ENCODE measurements at places on chromosomes 4 and X.

DNA sequence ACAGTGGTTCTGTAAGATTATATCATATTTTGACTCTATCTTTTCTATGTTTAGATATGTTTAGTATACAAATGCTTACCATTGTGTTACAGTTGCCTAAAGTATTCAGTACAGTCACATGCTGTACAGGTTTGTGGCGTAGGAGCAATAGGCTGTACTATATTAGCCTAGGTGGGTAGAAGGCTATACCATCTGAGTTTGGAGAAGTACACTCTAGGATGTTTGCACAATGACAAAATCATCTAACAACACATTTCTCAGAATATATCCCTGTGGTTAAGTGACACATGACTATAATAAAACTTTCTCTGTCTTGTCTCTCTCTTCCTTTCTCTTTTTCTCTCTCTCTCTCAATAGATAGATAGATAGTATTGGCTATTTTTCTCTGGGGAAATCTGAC, 1053.1 kb downstream of the STIM2 start:
- no peak for DNase-seq

DNA sequence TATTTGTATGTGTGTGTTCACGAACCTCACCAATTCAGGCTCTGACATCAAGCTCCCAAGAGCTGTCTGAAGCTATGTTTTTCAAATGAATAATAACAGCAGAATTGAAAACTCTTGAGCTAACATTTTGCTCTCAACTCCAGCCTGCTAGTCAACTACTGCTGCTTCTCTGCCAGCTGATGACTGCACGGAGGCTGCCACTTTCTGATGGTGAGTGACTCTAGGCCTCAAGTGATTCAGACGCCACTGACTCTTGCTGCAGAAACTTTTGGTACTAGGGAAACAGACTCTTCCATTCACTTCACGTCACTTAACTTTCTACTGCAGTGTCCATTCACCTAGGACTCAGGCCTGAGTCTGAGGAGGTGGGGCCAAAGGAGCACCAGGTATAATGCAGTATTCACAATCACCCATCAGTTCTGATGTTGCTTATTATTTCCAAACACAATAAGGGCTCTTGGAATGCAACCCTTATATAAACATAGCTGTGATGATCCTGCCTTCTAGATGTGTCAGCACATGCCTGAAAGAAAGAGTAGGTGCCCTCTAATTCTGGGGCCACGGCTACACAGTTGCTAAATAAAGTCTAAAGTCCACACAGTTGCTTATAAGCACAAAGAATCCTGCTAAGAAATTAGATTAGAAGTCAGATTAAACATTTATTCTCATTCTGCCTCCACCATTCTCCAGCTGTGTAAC, 16.0 kb downstream of the PRDM8 start:
- no peak for DNase-seq

- DNase-seq: no peak
Observed at GRCh38 chr4:177125656-177126055, 184.0 kb upstream of the NEIL3 start.

- no peak for DNase-seq
Observed at GRCh38 chrX:77793946-77794345, 7.9 kb upstream of the ATRX start.

GRCh38 chrX:19863857-19864223, 23.6 kb downstream of the SH3KBP1 start:
- no peak for DNase-seq

DNA sequence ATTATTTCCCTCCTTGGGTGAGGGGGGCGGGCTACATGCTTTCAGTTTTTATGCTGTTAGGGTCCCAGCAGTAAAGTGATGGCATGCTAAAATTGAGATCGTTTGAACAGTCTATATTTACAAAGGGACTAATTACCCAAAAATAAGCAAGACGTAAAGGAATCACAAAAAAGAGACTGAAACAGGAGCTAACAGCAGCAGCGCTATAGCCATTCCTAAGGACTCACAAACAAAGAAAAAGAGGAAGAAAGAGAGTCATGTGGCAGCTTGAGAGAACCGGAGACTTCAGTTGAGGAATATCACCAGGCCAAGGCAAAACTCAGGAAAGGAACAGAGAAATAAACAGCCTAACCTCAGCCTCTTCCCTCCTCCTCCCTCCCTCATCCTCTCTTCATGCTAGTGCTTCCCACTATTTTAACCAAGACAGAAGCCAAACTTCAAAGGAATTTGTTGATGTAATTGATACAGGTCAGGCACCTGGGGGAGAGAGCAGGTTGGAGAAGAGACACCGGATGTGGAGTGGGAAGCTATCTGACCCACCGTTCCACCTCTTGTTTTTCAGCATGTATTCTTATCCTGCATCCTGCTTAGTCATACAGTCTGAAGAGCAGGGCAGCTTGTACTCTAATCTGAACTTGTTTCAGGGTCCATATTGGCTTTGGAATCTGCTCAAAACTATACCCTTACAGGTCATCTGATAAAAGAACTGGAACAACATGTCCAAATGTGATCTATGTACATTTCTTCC, 383.7 kb downstream of the NAF1 start:
- no peak for DNase-seq

- no peak for DNase-seq
Observed at GRCh38 chr4:43242606-43243005, 350.1 kb downstream of the GRXCR1 start.

DNA sequence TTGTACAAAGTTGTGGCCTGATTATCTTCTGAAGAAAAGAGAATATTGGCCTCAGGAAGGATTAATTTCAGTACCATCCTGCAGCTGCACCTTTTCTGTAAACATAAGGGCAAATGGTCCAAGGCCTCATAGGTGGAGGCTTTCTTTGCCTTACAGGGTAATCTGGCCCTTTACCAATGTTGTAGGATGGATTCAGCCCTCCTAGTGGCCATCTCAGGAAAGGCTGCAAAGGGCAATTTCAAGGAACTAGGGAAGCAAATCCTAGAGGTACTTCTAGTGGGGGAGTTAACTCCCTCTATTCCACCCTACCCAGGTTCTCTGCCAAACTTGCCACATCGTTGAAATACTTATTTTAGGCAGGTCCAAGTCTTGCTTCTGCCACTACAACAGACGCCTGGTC, 57.6 kb downstream of the UGT2B11 start:
- DNase-seq: no peak

DNA sequence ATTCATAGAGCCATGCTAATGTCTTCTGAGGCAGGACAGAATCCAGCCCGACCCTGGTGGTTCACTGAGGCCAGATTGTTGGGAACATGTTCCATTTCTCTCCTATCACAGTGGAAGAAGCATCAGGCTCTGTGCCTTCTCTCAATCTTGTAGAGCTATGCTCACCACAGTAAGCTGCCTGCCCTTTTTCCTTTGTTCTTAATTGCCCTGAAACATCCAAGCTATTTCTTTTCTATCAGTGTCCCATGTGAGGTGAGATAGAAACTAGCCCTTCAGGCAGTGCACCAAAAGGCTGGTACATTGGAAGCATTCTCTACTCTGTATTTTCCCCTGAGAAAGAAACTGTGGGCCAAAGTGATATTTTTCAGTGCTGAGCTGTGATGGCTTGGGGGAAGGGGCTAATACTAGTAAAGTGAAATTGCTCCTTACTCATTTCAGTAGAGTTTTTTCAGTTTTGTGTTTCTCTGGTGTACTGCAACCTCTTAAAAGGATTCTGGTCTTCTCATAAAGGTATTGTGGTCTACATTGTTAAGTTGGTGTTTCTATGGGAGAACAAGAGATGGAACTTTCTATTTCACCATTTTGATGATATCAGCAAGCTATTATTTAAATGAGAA, 611.2 kb downstream of the RPA4 start:
- DNase-seq: no peak

DNA sequence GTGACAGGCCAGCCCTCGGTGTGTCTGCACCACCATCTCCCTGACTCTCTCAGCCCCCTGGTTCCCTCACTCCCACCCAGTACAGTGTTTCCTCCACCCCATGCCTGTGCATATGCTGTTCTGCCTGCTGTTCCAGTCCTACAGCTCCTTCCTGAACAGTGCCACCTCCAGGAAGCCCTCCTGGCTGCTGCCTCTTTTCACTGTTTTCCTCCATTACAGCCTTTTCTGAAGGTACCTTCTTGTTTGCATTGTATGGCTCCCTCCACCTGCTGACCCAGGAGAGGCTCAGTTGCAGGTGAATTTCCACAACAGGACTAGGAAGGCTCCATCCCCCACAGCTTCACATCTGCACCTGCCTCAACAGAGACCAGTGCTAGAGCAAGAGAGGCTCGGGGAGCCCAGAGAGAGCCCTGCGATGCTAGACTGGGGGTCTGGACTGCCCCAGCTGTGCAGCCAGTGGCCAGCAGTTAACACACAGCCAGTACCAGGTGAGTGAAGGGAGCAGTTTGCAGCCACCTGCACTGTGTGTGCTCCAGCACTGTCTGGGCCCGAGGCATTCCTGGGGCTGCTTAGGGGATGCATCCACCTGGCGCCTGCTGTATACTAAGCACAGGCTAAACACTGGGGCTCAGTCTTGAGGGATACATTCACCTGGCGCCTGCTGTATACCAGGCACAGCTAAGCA, 92.0 kb downstream of the ADRA2C start:
- DNase-seq: no peak

DNA sequence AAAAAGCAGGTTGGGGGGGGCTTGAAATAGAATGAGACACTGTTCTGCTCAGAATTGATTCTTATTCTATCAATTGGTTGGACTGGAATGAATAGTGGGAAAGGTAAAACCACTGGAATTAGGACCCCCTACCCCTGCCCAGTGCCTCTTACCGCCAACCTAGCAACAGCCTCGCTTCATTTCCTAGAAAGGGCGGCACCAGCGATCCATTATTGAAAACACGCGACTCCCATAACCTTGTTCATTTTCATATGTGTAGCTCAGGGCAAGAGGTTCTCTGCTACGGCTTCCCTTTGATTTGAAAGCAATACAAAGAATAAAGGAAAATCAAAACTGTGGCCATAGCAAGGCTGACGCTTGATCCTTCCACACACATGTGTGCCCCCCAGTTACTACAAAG, 33.7 kb downstream of the IDS start:
- no peak for DNase-seq

Measured in stimulated activated CD8-positive, alpha-beta memory T cell treated with anti-CD3 and anti-CD28 coated beads, Interleukin-4, amount 100 ng/mL, for 1 hour (primary cell).